A549 (cell line): ENCODE measurements at places on chromosomes 4 and X.

GRCh38 chr4:80127870-80128419 lies 54.9 kb upstream of the ANTXR2 start:
- no peak for DNase-seq

DNA sequence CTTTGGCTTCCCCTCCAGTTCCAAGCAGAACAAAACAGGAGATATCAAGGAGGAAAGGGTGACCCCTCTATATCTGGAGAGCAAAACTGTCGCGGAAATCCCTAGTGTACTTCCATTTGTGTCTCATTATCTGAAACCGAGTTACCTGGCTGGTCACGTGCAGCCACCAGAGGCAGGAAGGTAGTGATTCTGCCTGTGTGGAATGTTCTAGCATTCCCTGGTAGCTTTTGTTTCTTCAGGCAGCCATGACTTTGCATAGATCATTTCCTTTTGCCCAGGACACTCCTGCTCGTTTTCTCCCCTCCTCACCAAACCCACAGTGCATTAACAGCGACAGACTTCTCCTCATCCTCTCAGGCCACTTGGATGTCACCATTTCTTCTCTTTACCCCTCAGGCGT lies 107.9 kb downstream of the PTTG2 start:
- DNase-seq, result no peak

GRCh38 chr4:18012807-18013462 lies 8.6 kb downstream of the LCORL start:
- no peak for DNase-seq

DNA sequence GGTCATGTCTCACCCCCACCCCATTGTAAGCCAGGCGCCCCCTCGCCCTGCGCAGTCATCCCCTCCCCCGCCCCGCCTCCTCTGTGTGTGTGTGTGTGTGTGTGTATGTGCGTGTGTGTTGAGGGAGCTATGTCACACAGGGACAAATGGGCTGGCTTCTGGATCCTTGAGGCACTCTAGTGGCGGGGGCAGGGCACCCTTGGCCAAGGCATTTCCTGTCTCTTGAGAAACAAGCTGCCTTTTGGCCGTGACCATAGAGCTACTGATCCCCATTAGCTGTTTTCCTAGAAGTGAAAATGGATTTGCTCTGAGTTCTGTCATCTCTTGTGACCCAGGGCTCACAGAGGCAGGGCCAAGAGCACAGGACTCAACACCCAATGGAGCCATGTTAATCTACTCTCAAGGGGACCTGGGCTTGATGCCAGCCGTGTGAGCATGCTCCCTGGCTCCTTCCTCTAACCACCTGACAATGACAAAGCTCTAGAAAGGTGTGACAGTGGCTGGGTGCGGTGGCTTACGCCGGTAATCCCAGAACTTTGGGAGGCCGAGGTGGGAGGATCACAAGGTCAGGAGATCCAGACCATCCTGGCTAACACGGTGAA lies 162.5 kb upstream of the BCOR start:
- no peak for DNase-seq

DNA sequence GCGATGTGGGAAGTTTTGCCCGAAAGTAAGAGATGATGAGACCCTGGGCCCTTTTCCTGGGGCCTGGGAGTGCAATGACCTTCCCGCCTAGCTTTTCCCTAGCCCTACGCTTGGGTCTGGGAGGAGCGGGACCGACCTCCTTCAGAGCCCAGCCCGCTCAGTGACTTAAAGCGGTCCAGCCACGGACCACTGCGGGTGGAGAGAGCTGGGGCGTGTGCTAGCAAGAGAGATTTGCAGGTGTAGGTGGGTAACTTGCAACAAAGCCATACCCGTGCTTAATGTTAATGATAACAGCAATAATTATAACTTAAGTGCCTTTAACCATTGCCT lies 503 bp upstream of the PDE5A start:
- DNase-seq, result no peak

DNA sequence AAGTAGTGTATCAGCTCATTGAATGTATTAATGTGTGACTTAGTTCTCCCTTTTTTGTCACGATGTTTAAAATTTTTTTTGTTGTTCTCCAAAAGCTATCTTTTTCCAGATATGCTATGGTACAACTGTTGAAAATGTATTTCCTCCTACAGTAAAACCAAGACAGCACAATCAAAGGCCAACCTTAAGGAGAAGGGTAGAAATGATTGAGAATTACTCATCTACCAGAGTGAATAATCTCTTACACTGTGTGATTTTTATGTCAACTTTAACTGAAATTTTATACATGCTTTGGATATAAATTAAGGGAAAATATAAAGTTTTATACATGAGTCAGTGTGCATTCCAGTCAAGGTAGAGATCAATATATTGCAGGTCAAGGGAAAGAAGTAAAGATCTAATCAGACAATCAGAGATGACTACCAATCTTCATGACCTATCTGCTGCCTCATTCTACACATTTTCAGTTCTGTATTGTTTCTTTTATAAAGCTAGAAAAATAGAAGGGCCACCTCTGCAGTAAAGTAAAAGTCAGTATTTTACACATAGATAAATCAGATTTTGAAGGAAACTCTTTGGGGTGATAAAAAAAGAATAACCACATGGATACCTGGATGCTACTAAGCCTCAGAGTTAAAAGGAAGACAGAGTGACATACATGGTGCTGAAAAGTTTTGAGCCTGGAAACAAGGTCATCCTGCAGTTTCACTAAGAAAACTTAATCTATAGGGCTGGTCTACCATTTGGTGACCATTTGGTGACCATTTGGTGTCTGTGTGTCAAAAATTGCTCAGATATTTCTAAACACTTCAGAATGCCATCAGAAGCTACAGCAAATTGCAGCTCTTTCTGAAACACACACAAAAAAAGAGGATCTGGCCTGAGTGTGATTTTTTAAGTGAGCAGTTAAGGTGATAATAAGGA lies 1.6 kb downstream of the FAM13A start:
- DNase-seq, result no peak

GRCh38 chrX:23953908-23954269 lies 46.1 kb downstream of the CXorf58 start:
- DNase-seq, result no peak

- DNase-seq, result no peak
Observed at GRCh38 chrX:140425712-140426395, 79.0 kb downstream of the SOX3 start.

GRCh38 chr4:87046121-87046551 lies 111.3 kb downstream of the AFF1 start:
- DNase-seq, result no peak

GRCh38 chr4:23084559-23085248 lies 392.0 kb downstream of the GBA3 start:
- peak; percentile 2 for DNase-seq

DNA sequence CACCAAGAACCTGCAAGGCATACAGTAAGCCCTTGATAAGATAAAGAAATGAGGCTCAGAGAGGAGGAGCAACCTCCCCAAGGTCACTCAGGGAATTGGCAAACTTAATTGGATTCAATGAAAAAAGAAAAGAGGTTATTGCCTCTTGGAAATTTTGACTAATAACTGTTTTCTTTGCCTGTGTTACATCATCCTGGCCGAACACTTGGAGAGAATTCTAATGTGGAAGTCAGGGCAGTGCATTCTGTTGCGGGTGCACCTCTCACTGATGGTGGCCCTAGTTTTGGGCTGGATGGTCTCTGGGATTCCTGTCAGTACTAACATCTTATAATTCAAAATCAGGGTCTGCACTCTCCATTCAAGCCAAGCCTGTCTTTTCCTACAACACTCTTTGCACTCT lies 186.2 kb upstream of the BCOR start:
- DNase-seq, result no peak

GRCh38 chrX:71458866-71459265 lies 74.0 kb upstream of the OGT start:
- DNase-seq, result no peak

DNA sequence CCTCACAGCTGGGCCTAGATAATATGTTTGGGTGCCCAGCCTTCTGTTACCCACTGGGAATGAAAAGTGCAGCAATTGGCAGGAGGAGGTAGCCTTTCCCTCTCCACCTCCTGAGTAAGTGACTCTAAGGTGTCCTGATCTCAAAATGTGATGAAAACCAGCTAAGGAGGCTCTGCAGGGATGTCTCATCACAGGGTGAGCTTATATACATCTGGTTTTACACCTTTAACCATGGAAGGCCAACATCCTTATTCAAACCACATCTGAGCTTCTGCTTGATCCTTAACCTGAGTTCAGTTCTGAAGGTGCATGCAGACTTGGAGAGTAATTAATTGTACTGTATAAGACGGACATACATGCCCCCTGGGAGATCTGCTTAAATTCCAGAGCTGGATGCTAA lies 53.7 kb downstream of the HOPX start:
- DNase-seq, result no peak

DNA sequence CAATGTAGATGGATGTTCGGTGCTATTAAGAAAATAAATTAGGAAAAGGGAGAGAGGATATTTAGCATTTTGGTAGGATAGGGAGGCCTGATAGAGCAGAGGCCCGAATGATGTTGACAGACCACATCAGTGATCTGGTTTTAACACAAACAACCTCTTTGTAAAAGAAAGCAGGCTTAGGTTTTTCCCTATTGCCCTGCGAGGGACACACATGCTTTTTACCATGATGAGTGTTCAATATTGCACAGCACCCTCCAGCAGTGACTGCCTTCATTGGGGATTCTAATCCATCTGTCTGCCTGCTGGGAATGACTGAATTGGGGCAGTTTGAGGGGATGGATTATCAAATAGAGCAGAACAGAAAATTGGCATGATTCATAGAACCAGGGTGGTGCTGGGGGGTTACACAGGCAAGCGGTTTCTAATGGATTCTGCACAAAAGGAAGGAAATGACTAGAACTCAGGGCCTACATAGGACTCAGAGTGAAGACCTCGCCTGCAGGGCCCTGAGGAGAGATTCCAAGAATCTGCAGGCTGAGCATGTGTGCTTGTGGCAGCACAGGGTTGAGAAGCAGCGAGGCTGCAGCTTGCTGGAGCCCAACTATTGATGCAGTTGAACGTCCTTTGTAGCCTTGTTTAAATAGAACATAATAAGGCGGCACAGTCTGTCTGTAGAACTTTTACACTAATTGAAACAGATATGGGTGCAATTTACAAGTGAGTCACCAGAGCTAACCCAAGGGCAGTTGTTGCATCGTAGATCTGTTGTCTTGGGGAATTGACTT lies 58.0 kb downstream of the RHOH start:
- peak; percentile 76 for DNase-seq

- peak; percentile 15 for DNase-seq
Observed at GRCh38 chrX:136953867-136954787, 73.6 kb upstream of the RBMX start.

DNA sequence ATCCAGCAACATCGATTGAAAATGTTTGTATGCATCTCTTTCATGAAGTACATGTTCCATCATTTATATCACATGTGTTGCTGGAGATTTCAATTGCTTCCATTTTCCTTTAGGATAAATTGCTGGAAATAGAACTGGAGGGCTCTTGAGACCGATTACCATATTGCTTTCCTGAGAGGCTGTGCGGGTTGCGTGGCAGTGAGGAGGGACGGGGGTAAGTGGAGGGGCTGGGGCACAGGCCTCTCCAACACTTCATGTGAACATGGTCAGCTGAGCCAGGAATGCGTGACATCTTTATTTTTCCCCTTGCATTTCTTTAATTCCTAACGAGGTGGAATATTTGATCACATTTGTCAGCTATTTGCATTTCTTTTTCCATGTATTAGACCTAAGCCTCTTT lies 144.6 kb downstream of the TBL1X start:
- DNase-seq, result no peak

DNA sequence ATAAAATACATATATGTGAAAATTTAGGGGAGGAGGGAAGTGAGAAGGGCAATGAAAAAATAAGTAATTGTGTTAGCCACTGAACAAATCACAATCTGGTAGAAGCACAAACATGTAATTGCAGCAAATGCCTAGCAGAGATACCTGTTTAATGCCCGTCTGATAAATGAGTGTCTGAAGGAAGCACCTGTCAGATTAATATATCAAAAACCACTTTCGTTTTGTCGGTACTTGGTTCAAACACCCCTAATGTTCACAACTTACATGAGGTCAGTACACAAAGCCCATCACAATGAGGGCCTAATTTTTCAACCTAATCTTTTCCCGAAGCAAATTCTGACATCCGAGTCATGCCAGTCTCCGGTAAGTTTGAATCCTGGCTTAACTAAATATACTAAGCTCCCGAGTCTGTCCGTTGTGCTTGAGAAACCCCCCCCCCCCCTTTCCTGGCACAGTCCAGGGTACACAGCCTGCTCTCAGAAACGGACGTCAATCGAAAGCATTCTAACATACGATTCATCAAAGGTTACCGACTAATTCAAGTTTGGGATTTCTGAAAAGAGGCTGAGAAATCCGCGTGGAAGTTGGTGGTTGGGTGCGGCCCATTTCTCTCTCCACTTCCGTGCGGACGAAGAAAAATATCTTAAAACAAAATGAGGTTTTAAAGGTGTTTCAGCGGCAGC lies 758 bp downstream of the SDAD1 start:
- DNase-seq, result no peak

DNA sequence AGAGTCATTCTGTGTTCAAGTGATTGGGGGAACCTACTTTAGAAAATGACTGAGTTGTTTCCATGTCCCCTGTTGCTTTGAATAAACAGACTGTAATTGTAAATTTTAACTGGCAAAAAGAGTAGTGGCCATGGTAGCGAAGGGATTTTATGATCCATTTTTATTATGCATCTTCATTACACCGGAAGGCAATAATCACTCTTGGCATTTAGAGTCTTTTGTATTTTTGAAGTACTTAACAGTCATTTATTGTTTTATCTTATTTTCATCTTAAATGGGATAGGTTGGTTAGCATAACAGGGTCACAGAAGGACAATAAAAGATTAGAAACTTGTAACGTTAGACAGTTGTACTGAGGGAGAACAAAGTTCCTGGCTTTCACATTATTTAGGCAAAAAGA lies 11.0 kb upstream of the OTC start:
- no peak for DNase-seq

DNA sequence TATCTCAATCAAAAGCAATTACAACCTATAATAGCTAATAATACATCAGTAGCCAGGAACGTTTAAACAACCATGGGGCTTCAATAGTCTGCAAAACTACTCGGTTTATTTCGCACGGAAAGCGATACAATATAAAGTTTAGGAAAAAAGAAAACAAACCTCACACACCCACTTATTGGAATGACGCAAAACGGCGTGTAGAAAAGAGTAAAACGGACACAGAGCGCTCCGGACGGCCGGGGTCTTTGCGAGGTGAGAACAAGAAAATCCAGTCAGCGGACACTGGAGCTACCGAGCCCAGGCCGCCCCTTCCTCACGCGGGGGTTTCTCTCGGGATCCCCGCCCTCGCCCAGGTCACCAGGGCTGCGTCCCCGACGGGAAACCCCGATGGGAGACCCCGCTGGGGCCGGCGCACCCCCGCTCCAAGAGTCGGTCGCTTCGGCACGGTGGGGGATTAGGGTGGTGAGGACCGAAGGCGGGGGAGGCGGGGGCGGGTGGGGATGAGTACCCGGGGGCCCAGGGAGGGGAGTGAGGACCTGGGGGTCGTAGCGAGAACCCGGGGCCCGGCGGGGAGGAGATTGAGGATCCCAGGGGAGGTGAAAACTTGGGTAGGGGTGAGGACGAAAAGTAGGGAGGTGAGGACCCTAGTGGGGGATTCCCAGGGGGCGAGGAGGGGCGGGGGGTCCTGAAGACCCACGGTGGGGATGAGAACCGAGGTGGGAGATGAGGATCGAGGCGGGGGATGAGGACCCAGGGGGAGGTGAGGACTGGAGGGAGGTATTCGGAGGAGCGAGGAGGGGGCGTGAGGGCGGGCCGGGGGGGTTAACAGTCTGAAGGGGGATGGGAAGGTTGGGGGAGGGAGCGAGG lies 737 bp downstream of the NELFA start:
- no peak for DNase-seq

- DNase-seq, result no peak
Observed at GRCh38 chr4:184706453-184706852, 27.4 kb downstream of the CENPU start.

GRCh38 chr4:169440446-169440845 lies 169.7 kb upstream of the SH3RF1 start:
- no peak for DNase-seq
